ENCODE measurements at places on chromosomes 3 and 15.

DNA sequence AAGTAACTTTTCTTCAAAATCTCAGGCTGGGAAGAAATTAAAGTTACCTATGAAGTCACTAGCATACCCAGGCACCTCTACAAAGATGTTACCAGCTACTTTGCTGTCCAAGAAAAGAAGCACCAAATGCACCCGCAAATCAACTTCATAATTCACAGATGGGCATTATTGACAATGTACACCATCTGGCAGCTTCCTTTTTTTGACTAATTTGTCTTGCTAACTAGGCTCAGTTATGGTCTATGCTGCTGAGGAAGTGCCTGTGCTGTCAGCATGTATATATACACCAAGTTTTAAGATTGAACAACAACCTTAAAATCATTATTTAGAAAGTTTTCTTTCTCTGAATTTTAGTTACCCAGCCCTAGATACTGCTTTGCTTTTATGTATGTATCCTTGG is 93.8 kb downstream of the NSUN3 start:
- DNase-seq: no peak

- DNase-seq: no peak
These were observed 16.0 kb upstream of the RNF7 start for GRCh38 chr3:141722081-141722480.

DNA sequence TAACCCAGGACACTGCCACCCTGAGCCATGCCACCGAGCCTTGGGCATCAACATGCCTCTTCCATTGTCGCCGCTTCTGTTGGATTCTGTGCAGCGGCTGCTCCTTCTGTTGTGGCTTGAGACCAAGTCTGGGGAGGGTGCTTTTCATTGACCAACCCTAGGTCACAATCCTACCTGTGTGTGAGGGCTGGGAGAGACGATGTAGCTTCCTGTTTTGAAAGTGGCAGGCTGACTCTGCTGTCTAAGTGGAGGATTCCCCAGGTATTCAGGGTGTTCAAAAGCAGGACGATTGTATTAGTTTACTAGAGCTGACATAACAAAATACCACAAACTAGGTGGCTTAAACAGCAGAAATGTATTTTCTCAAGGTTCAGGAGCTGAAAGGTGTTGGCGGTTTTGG is 13.0 kb upstream of the ACAP2 start:
- DNase-seq: no peak

DNA sequence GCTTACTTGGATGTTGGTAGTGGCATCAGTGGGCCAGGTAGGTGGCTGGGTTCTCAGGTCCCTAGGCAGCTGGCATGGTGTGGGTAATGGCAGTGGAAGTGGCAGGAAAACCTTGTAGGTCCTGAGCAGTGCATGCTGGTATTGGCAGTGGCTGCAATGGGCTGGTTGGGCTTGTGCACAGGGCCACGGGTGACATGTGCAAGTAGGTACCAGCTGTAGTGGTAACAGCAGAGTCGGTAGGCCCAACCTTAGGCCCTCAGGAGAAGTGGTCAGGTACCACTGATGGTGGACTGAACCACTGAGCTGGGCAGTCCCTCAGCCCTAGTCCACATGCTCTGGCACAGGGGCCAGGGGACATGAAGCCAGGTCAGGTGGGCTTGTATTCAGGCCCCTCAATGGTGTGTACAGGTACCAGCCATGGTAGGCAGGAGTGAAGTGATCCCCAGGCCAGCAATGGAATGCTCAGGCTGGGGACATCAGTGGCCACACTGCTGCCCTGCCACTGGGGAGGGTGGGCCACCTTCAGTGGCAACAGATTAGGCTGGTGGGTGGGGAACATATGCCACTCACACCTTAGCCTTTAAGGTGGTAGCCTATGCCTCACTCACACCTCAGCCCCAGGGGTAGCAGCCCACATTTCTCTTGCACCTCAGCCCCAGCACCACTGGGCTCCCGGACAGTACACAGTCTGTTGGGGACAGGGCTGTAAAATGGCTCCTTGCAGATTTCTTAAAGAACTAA is 118.1 kb downstream of the LRRK1 start:
- no peak for DNase-seq

DNA sequence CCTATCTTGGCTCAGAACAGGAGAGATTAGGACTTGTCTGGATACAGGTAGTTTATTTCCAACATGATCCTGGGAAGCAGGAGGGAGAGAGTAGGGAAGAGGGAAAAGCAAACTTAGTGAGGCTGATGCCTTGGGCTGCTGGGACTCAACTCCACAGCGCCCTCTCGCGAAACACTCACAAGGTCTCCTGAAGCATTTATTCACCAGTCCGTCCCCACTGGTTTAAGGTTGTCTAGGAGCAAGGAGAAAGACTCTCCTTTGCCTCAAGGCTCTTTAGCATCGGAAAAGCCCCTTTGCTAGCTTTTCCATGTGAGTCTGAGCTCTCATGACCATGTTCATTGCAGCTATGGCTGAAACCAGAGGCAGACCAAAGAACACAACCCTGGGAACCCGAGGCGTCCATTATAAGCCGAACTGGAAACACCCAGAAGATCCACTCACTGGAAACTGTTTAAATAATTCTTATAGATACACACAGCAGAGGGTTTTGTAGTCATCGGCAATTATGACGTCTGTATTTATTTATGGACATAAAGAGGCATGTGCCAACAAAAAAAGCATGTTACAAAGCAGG is 244.5 kb downstream of the CD47 start:
- DNase-seq: peak; percentile 82

DNA sequence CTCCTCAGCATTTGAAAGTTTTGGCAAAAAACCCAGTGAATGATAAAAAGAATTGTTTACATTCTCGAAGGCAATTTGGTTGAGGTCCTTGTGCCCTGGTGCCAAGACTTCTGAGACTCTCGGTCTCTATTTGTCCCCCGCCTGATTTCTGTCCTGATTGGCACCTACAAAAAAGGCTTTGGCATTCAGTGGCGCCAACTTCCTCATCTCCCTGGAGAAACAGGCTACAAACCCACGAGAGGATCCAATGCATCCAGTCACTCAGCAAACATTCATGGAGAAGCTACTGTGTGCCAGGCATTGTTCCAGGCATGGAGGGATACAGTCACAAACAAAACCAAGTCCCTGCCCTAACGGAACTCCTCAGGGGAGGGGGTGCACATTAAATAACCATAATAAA is 42.7 kb downstream of the HES1 start:
- no peak for DNase-seq

- DNase-seq: peak; percentile 22
These were observed 749 bp downstream of the SRGAP3 start for GRCh38 chr3:9248522-9249271.

DNA sequence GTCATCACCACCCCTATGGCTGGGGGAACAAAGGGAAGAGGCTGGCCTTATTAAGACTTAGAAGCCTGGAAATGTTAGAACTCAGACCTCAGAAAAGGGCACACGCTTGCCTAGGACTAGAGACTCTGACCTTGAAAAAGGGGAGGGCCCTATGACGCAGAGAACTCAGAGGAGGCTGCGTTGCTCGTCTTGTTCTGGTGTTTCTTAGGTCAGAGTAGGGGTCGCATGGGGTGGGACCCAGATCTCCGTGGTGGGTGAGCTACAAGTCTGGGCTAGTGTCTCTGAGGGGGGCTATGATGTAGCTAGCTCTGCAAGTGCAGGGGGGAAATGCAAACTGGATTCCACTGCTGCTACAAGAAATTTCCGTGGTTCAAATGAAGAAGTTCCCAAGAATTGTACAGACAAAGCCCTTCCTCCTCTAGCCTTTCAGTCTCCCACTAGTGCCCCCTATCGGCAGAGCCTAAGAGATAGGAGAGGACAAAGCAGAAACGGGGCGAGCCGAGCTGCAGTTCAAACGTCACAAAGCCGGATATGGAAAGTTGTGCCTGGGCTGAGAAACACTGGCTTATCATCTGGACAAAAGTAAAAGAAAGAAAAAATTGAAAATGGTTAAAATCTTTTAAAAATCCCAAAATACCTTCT is 392.9 kb upstream of the ROBO2 start:
- no peak for DNase-seq

DNA sequence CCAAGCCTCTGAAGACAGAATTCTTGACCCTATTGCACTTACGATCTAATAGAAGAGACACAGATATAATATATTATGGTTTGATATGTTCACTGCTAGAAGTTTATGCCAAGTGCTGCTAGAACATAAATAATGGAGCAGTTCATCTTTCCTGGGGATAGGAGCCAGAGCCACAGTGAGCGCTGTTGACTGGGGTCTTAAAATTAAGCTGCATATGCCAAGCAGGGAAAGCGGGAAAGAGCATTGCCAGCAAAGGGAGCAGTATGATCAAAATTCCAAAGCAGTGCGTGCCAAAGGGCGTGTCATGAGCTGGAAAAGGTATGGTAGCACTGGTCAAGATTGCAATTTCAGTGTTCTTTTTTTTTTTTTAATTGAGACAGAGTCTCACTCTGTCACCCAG is 49.1 kb upstream of the ABHD2 start:
- DNase-seq: no peak

- peak; percentile 16 for DNase-seq
These were observed 30.8 kb upstream of the BHLHE40 start for GRCh38 chr3:4948395-4948794.

GRCh38 chr3:120780977-120781376 is 38.4 kb downstream of the GTF2E1 start:
- no peak for DNase-seq

Data from adipocyte (in vitro differentiated cells).